ENCODE measurements at places on chromosomes 3 and 15.

- no peak for DNase-seq
These were observed 5.4 kb downstream of the TYRO3 start for GRCh38 chr15:41564286-41564959.

DNA sequence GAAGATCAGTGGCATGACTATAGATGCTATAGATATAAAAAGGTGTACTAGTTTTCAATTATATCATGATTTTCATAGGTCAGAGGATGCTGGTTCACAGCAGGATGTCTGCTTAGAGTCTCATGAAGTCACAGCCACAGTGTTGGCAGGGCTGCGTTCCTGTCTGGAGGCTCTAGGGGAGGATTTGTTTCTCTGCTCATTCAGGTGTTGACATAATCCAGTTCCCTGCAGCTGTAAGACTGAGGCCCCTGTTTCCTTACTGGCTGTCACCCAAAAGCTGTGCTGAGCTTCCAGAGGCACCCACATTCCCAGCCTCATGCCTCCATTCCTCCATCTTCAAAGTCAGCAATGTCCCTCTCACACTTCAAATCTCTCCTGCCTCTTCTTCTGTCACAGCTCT, 170.7 kb downstream of the OCA2 start:
- no peak for DNase-seq

GRCh38 chr3:100213891-100214573, 46.8 kb upstream of the TBC1D23 start:
- no peak for DNase-seq

DNA sequence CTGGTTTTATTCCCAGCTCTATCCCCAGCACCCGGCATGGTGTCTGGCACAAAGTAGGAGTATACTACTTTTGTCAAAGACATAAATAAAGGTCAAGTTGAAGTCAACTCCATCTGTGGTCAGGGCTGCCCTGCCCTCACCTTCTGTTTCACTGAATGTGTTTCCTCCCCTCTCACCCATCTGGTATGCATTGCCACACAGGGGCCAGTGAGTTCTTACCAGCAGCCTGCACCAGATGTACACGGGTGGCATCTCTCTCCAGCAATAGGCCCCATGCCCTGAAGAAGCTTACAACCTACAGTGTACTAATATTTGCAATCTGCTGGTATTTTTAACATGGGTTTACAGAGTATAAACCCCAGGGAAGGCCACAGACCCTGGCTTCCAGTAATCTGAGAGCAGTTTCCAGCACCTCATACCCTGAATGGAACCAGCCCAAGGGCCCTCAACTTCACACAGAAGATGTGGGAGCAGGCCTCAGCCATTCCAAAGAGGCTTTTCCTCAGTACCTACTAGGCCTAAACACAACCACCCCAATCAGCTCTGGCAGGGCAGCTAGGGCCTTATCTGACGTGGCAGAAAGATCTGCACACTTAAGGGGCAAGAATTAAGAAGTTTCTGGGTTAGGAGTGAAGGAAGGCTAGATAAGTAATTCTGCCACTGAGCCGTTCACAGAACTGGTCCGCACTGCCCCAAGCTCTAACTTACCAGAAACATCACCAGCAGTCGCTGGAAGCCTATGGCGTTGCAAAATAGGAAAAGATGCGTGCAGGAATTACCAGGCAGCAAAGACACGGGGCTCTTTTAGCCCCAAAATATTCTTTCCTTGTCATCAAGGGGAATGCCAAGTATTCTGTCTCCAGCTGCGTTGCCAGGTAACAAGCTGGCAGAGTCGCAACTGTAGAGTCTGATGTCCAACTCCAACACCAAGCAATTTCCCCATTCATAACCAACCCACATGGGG, 2.1 kb downstream of the IDH2 start:
- peak; percentile 46 for DNase-seq

DNA sequence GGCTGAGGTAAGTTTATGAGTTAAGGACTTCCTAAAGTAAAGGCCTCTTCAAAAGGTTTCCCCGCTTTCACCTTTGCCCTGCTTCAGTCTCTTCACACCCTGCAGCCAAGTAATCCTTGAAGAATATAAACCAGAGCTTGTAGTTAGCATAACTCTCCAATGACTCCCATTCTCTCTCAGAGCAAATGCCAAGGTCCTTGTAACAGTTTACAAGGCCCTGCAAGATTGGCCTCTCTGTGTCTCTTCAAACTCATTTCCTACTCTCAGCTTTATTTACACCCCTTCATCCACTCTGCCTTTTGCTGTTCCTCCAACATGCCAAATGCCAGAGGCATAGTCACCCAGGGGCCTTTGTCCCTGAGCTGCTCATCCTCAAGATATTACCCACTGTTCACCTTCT, 60.5 kb upstream of the MME start:
- DNase-seq, result no peak

GRCh38 chr15:51629612-51630011, 7.0 kb upstream of the DMXL2 start:
- DNase-seq, result no peak

DNA sequence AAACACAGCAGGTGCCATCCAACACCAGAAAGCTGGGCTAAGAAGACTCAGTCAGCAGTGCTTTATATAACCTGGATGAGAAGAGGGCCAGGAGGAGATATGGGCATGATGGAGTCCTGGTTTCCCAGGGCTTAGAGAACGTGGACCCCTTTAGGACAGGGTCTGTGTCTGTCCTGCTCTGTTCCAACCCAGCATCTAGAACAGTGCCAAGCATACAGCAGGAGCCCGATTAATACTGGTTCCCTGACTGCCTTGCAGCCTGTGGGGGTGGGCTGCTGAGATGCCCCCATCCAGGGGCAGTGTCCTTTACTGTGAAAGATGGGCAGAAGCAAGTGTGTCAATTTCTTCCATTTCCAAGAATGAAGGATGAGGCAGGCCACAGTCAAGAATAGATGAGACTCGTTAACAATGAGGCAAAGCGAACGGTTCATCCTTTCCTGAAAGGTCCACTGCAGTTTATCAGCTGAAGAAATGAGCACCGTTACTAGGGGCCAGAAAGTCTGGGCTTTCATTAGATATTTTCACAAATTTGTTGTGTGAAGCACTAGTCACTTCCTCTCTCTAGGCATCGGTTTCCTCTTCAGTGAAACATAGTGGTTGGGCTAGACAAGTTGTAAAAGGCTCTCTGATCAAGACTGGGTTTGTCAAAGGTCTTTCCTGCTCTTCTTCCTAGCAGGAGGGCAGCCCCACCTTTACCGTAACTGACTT, 72.0 kb upstream of the HERC1 start:
- no peak for DNase-seq

DNA sequence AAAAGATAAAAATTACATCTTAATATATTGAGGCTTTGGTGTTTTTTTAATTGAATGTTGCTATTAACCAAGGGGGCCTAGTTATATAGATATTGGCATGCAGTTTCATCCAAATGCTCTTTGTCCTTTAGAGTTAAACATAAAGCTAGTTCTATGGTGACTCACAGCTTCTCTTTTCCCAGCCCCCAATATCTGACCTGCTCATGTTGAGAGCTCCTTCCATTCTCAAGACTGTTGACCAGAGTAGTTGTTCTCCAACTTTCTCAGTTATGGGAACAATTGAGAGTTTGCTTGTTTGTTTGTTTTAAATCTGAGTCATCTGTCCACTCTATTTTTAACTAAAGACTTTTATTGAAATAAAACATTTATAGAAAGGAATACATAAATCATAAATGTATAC, 15.8 kb upstream of the RARB start:
- DNase-seq, result no peak

- no peak for DNase-seq
These were observed 261.4 kb downstream of the ZMAT3 start for GRCh38 chr3:178810181-178810580.

GRCh38 chr3:143576568-143577270, 271.5 kb downstream of the SLC9A9 start:
- DNase-seq, result no peak

GRCh38 chr3:157544501-157545130, 41.4 kb upstream of the VEPH1 start:
- DNase-seq, result no peak

- DNase-seq, result peak; percentile 54
These were observed 104.1 kb upstream of the LPP start for GRCh38 chr3:188049606-188050530.

DNA sequence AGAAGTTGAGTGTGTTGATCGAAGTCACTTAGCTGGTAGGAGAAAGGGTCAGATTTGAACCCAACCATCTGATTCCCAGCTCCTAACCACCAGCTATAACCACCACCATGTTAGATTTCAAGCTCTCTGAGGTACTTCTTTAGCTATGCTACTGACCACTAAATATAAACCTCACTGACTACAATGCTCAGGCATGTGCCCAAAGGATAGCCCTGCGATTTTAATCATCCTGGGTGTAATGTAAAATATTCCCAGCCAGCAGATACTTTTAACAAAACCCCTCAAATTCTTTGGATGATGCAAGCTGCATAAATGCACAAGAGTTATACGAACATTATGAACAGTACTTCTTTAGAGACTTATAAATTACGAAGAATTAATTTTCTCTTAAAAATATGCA, 115.2 kb upstream of the TSC22D2 start:
- DNase-seq, result no peak

- DNase-seq, result no peak
These were observed 302.9 kb downstream of the TLE3 start for GRCh38 chr15:69794645-69795469.

- no peak for DNase-seq
These were observed 30.4 kb upstream of the TMCO5A start for GRCh38 chr15:37903919-37904625.

DNA sequence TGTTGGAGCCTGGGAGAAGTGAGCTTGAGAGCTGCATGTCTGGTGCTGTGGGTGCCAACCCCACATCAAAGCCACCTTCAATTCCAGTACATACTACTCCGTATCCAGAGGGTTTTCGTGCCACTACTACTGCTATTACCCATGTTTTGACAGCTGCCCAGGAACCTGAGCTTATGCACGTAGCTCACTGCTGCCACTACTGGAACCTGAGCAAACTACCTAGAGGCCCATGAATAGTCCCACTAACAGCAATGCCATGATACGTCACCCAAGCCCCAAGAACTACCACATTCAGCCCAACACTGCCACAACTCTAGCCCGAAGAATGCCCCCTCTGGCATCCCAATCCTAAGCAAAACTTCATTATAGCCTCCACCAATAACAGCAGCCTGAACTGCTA, 215.2 kb upstream of the BCHE start:
- no peak for DNase-seq

DNA sequence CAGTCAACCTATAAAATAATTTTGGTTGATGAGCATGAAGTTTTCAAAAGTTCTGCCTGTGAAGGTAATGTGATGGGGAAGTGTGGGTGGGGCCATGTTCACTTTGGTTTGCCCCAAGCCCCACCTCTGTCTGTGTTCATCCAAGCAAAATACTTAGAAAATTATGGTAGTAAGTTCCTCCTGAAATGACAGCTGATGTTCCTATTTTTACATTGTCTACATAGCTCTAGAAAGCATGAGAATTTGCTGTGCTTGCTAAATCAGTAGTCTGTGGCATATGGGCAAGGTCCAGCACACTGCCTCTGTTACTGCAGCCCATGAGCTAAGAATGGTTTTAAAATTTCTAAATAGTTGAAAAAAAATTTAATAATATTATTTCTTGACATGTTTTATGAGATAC, 21.9 kb upstream of the CP start:
- no peak for DNase-seq

DNA sequence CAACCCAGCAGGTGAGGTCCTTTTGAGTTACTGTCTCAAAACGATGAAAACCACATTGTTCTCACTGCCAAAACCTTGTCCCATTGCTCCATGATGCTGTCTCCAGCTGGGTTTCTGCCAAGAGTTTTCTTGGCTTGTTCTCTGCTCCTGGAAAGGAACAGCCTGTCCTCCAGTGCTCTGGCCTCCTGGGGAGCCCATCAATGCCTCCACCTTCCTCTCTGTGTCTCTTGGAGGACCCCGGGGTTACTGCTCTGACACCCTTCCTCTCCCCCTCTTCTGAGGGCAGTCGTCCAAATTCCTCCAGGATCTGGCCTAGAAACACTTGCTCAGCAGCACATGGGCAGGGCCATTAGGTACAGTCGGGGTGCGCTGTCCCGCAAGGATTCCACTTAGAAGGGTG, 63.9 kb upstream of the RGMA start:
- DNase-seq, result no peak

GRCh38 chr3:185813691-185814215, 11.1 kb downstream of the IGF2BP2 start:
- DNase-seq, result no peak

- DNase-seq, result no peak
These were observed 233.3 kb downstream of the OPA1 start for GRCh38 chr3:193826159-193826795.

- no peak for DNase-seq
These were observed 5.2 kb downstream of the KCTD6 start for GRCh38 chr3:58497097-58497496.

DNA sequence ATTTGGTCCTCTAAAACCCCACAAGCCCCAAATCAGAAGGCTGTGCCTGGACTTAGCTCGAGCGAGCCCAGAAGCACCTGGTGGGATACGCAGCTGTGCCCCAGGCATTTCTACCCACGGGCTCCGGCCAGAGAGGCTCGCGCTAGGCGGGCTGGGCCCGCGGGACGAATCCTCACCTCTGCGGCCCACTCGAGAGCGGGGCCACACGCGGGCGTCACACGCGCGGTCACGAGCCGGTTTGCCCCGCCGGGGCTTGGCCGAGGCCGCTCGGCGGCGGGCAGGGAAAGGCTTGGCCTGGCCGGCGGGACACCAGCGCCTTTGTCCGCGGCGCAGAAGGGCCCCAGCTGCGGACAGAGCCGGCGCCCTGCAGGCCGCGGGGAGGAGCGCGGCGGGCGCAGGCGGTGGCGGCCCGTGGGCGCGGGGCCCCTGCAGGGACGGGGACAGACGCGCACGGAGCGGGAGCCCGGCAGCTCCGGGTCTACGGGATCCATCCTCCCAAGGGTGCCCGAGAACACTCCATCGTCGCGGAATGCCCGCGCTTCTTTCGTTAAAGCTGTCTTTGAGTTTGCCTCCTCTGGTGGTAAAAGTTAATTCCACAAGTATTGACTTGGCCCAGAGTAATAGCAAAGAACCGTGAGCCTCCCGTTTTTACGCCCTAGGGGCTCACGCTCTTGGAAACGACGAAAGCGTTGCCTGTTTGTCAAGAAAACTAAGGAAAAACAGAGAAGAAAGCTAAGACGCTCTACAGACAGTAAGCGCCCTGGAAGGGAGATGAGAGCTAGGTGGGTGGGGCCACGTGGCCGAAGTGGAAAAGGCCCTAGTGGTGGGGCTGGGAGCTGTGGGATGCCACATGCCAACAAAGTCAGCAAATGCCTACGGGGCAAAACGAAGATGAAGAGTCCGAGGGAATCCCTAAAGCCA, 26.4 kb downstream of the TYRO3 start:
- DNase-seq, result peak; percentile 64
